ENCODE measurements at places on chromosomes 11 and 22.

GRCh38 chr11:72191961-72192381, at the start of gene FOLR1:
FOLR1 (plus strand) TSS chr11:72192140; CDS start chr11:72192174, 34 bp downstream.
- no peak for DNase-seq

- no peak for DNase-seq
Measured at GRCh38 chr11:46387456-46387855, 4.1 kb downstream of the CHRM4 start.

- DNase-seq: no peak
Measured at GRCh38 chr22:27004434-27004833, 347.0 kb downstream of the MIAT start.

GRCh38 chr11:16815047-16815767, 76.8 kb downstream of the C11orf58 start:
- peak; percentile 30 for DNase-seq

GRCh38 chr11:131253142-131253655, 117.2 kb upstream of the NTM start:
- no peak for DNase-seq

DNA sequence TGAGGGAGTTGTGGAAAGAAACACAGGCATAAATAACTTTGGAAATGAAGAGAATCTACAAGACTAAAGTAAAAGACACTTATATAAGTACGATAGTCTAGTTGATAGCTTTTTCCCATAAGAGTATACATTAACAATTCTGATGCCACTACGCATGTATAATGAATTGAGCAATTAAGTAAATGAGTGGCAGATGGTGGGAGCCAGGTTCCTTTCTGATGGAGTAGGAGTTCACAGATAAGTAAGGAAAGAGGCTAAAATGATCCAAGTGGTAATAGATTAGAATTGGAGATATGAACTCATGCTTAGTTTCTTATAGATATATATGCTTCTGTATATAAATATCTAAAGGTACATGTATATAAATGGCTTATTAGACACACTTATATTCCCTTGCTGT, 368.3 kb downstream of the FAM181B start:
- DNase-seq: no peak

GRCh38 chr22:19875531-19876313, 21.0 kb upstream of the GNB1L start:
- no peak for DNase-seq

DNA sequence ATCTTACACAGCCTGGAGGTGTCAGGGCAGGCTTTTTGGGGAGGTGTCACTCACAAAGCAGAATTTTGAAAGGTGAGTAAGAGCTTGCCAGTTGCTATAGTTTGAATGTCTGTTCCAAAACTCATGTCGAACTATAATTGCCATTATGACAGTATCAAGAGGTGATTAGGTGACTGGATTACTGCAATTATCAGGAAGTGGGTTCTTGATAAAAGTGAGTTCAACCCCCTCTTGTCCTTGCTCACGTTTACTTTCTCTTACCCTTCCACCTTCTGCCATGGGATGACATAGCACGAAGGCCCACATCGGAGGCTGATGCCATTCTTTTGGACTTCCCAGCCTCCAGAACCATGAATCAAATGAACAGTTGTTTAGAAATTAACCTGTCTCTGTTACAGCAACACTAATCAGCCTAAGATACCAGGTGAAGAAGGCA, 4.7 kb upstream of the C11orf86 start:
- DNase-seq: no peak

GRCh38 chr22:39623603-39624500, 53.3 kb downstream of the CACNA1I start:
- DNase-seq: no peak

DNA sequence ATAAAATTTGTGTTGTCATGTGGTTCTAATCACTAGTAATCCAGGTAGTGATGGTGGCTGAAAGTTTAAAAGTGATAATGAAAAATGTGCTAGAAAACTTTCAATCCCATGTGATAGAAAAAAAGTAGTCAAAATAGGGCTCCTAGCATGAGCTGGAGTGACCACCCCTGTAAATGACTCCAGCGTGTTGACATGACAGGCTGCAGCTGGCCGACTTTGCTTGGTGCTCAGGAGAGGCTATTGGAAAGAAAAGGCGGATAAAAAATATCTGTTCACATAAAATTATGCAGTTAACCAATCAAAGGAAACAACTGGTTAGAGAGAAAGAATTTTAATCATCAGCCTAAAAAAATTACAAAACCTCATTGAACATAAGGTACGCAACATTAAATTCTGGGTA, 16.9 kb upstream of the MTCH2 start:
- DNase-seq: no peak

DNA sequence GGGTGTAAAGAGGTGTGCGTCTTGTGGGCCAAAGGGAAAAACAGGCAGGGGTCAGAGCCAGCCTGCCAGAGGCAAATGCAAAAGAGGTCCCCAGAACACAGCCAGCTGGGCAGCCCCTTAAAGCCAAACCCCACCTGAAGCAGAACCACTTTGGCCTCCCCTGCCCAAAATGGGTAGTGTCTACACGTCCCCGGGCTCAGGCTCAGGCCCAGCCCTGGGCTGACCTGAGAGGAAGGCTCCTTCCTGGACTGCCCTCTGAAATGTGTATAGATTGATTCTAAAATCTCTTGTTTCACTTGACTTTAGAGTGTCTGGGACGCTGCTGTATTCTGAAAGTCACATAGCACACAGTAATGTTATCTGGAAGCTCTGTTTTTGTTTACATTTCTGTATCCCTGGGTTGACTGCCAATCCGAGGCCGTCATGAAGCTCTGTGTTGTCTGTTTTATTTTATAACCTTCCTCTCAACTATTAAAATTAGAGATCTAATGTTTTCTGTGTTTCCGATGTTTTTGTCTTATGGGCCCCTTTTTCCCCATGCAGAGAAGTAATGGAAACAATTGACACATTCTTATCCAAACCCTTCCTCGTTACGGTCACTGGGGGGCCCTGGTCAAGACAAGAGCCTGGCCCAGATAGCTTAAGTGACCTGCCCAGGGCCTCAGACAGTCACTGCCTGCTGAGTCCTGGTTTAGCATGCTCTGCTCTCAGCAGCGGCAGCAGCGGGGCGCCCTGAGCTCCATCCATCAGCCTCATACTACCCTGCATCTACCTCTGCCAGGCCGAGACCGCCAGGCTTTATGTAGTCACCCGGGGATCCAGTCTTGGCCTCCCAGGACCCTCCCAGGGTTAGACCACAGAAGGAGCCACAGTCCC, 10.1 kb downstream of the OVOL1 start:
- no peak for DNase-seq

DNA sequence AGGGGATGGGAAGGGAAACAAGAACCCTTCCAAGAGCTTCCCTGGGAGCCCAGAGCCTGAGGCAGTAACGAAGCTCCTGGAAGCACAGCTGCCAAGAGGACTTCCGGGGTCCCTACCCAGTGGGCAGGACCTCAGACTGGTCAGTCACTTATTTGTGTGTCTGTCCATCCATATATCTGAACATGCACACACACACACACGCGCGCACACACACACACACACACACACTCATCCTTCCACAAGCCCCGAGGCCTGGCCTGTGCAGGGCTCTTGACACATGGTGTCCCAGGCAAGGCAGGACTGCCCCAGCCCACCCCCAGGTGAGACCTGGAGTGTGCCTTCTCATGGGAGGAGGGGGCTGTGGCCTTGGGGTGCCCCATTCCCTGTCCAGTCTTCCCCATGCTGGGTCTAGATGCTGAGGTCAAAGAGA, 44.9 kb downstream of the IGLL5 start:
- DNase-seq: no peak

- DNase-seq: no peak
Measured at GRCh38 chr22:27125539-27125938, 468.2 kb downstream of the MIAT start.

GRCh38 chr11:14542324-14542723, 22.1 kb upstream of the PSMA1 start:
- no peak for DNase-seq

GRCh38 chr11:19779740-19780139, 67.1 kb downstream of the NAV2 start:
- no peak for DNase-seq

DNA sequence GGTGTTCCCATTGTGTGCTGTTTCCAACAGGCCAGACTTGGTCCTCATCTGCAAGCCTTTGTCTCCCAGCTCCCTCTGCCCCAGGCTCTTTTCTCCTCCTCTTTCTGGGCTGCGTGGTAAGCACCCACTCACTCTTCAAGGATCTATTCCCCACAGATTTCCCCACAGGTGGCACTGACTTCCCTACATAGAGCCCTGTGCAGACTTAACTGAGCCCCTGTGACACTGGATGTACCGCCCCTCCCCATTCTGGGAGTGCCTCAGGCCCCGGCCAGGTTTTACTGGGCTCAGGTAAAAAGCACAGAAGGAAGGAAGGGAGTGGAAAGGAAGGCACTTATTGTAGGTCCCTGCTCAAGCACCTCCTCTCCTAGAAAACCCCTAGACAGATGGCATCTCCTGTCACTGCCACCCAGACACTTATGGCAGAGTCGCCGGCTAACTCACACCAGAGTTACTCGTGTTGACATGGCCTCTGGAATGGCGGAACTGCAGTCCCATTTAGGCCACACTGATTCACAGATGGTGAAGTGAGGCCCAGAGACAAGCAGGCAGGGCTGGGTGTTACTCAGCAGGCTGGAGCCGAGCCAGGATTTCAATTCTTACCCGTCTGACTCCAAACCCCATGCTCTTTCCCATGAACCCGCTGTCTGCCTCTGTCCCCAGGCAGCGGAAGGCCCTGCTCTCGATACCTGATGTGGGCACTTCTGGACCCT, 47.2 kb downstream of the LRRC32 start:
- no peak for DNase-seq

DNA sequence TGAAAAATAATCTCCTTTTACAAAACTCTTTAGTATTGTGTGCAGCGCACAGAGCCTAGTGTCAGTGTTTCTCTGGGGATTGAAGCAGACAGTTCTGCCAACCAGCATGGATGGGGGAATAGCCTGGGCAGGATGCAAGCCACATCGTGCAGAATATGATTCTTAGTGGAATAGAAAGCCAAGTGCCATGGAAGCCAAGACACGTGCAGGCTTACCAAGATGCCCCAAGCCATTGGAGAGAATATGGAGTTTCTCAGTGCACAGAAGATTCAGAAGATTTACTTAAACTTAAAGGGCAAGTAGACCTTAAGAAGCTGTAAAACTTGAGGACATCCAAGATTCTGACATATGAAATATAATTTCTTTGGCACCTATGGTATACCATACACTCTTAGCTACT, 917.6 kb downstream of the NTM start:
- no peak for DNase-seq

DNA sequence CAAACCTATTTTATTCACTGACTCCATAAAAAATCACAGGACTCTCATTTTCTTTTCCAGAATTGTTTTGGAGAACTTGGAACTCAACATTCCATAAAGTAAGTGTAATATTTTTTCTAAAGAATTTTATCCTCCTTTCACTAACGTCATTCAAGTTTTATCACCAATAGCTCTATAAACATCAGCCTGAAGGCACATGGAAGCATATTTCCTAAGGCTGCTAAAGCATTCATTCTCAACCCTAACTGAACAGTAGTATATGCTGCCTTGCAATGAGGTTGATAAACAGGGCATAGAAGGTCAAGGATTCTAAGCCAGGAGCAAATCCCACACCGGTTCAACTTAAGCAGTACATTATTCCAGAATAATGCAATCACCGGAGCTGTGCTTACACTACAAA, 273.9 kb downstream of the RAB38 start:
- DNase-seq: no peak

DNA sequence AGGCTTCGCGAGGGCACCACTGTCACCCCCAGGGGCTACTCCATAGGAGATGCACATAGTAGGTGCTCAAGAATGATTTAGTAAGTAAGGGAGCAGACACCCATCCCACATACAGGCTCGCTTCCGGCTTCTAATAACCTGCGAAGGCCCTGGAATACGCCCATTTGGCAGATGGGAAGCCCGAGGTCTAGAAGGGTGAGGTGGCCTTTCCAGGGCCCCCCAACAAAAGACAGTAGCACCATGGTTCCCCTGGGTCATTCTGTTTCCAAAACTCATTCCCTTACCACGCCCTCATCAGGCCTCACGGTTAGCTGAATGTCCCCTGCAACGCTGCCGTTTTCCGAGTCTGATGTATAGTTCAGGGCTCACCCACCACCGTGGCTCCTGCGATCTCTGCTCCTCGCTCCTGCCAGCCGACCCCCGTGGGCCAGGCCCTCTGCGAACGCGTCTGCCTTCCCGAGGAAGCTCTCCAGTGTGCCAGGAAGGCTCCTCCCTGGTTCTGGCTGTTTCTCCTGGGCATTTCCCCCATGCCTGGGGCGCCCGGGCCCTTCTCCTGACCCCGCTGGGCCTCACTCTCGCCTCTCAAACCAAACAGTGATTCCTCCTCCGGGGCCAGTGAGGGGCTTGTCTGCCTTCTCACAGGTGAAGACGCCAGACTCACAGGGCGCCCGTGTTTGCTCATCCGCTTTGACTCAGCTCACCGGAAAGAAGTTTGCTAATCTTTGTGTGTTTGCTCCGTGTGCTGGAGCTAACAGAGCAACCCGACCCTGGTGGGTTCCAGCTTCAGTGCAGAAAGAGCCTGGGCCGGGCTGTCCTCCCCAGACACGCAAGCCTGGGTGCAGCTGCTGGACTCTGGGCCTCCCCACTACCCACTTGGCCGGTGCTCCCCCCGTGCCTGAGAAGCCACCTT, 86.6 kb downstream of the RTL6 start:
- DNase-seq: no peak

DNA sequence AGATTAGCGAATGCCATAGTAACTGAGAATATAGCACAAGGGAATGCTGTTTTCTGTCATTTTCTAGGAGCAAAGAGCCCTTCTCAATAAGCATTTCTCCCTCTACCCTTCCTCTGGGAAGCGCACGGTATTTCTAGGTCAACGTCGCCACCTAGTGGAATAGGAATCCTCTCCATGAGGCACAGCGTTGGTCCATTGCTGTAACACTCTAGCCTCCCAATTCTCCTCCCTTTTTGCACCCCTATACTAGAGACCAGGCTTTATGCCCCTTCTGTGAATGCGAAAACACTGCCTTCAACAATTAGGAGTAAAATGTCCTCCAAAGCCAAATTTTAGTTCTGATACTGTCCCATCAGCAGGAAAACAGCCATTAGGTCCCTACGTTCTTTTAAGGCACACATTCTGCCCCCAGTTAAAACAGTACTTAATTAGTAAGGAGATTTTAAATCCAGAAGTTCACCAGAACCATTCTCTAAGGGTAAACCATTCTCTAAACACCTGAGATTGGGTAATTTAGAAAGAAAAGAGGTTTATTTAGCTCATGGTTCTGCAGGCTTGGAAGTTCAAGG, 12.8 kb upstream of the HYLS1 start:
- DNase-seq: peak; percentile 26

DNA sequence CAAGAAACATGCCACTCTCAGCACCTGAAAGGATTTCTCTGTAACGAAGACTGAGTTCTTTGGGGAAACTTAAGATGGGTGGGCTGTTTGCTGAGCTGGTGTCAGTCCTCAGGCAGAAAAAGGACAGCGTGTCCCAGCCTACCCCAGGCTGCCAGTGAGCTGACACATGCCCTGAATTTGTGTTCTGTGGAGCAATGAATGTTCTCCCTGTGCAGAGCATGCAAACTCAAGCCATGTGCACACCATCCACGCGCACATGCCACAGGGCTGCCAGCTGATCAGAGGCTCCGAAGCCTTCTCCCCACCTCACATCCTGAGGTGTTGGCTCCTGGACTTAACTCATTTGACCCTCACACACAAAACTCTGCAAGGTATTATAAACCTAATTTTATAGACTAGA, 104.9 kb downstream of the KCNC1 start:
- DNase-seq: no peak

- DNase-seq: no peak
Measured at GRCh38 chr11:120197977-120198376, 12.9 kb upstream of the OAF start.

GRCh38 chr22:49354516-49355210, 473.0 kb downstream of the BRD1 start:
- no peak for DNase-seq
